ENCODE measurements at places on chromosomes 2 and 18.

DNA sequence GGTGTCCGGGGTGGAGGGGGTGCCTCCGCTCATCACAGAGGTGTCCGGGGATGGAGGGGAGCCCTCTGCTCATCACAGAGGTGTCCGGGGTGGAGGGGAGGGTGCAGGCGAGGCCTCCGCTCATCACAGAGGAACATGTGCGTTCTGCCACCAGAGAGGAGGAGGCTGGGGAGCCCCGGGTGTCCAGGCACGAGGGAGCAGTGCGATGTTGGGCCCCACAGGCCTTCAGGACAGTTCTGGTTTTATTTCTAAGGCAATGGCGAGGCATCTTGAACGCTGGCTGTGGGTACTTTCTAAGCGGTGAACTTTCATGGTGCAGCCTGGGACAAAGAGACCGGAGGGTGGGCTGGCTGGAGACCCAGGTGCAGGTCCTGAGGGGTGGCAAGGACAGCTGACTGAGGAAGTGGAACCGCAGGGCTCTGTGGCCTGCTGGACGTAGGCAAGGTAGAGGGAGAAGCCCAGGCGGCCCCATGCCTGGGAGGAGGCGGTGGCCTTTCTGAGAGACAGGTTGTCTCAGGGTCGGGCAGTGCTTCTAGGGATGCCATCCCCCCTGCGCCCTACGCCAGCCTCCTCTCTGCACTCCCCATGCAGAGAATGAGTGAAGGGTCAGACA is 196.6 kb upstream of the SALL3 start:
- no peak for DNase-seq

DNA sequence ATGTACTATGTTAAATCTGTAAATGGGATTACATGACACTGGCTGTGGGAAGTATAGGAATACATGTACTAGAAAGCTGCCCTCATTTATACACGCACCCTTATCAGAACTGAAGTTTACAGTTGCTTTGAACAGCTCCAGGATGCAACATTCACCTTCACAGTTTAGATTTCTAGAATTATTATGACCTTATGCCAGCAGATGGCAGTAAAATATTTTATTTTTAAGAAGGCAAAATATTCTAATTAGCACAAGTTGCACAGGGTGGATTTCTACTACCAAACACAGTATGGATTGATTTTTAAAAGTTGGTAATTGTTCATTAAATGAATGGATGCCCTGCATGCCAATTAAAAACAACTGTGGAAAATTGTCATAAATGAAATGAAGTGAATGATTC is 670.4 kb downstream of the KCNJ3 start:
- DNase-seq = no peak

DNA sequence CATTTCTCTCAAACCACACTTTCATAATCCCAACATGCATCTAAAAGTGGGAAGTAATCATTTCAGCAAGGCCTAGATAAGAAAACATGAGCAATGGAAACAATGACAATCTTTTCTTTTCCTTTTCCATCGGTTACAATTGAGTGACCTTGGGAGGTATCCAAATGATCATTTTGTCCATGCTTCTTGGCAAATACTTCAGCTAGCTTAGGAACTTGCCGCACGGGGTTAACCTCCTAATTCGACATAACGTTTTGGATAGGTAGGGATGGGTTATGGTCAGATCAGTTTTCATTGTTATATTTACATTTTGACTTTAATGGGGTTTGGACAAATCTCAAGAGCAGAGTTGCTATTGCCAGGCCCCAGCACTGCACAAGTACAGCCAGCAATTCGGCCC is 4.6 kb upstream of the PTPRM start:
- no peak for DNase-seq

DNA sequence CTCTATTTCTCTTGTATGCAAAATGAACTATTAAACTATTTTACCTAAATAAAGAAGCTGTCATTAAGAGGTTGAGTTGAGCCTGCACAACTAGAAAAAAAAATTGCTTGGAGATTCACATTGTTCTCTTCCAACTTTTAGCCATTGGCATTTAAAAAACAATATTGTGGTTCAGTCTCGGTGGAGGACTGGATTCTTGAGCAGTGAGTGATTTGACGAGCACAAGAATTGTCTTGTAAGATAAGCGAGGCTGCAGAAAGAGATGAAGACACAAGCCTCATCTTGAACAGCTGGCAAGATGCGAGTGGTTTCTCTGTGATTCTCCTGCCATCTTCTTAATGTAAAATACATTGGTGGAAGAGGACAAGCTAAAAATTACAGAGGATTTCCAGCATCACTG is 67.0 kb downstream of the GALR1 start:
- DNase-seq = no peak

GRCh38 chr18:74259347-74259746 is 32.4 kb downstream of the CYB5A start:
- no peak for DNase-seq

DNA sequence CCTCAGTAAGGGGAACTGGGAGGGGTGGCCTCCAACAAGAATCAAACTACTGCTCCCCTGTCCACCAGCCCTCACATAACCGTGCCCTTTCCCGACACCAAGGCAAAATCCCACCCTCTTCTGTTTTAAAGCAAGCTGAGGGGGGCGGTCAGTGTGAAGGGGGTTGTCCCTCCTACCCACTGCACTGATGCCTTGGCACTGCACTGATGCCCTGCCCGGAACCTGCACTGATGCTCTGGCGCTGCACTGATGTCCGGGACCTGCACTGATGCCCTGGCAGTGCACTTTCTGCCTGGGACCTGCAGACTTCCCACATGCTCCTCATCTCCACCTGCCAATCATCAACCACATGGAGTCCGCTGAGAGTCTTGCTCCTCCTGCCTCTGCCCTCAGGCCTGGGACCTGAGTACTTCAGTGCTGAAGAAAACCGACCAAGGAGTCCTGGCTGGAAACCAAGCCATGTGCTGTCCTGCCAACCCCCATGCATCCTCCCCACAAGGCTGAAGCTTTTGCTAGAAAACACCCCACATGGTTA is 179.5 kb downstream of the SMAD2 start:
- no peak for DNase-seq

GRCh38 chr2:29187926-29188325 is 72.7 kb downstream of the CLIP4 start:
- DNase-seq = no peak

DNA sequence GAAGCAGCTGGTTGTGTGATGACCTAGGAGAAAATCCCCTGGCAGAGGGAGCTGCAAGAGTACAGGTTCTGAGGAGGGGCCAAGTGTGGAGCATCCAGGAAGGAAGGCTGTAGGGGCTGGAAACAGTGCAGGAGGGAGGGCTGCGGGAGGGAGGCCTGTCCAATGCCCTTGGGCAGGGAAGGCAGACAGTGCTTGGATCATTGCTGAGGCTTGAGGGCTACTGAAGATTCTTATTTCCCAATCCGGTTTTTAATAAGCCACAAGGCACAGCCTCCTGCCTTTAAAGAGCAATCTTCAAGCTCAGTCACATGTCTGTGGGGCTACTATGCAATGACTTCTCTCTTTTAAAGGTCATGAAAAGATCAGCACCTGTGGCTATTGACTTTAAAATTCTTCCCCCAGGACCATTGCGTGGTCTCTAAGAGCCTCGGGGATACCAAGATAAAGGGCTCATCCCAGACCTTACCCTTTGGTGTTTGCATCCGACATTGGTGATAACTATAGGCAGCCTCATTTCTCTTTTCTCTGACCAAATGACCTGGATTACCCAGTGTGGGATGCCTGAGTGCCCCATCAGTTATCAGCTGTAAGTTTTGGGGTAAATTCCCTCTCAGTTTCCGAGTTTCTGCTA is 149.6 kb downstream of the DOCK10 start:
- DNase-seq = no peak

GRCh38 chr2:96808176-96808837 is 7.8 kb upstream of the CNNM3 start:
- no peak for DNase-seq

GRCh38 chr2:40432921-40433483 is 18.9 kb downstream of the SLC8A1 start:
- DNase-seq = no peak

DNA sequence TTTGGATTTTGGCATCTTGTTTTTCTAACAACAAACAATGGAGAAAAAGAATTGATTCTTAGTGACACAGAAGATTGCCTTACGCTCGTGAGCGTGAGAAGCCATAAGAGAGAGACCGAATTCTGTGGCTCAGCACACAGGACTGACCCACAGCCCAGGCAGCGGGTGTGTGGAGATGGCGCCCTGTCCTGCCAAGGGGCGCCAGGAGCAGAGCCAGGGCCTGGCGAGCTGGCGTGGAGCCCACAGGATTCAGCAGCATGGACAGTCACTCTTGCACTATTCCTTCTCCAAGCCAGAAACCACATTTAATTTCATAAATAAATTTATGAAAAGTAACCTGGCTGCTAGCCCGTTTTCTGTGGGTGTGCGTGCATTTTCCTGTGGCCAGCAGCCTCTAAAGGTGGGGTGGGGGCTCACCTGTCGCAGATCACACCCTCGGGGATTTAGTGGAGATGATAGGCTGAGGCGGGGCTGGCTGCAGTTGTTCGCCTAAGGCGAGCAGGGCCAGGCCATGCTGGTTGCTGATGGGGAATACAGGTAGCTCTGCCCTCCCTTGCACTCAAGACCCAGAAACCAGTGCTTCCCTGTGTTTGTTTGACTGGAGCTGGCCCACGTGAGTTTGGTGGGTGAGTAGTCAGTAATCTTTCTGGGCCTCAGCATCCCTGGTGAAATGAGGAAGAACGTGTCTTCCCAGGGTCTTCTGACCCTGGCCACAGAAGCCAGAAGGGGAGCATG is 46.2 kb downstream of the FAM168B start:
- no peak for DNase-seq

GRCh38 chr2:105924932-105925331 is 180.2 kb downstream of the NCK2 start:
- no peak for DNase-seq

DNA sequence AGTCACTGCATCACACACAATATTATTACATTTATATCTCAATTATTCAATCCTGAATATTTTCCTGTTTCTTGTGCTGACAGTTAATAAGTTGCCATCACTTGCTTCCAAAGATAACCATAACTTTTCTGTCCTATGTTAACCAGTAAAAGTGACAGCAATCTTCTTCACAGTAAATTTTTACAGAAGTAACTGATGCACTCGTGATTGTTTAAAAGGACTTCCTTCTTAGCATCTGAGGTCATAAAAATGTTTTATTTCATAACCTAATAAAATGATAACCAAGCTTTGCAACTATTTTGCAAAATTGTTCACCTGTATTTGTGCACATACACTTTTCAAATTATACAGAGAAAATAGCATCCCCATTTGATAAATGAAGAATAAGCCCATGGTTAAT is 20.6 kb upstream of the ANKRD62 start:
- DNase-seq = no peak

DNA sequence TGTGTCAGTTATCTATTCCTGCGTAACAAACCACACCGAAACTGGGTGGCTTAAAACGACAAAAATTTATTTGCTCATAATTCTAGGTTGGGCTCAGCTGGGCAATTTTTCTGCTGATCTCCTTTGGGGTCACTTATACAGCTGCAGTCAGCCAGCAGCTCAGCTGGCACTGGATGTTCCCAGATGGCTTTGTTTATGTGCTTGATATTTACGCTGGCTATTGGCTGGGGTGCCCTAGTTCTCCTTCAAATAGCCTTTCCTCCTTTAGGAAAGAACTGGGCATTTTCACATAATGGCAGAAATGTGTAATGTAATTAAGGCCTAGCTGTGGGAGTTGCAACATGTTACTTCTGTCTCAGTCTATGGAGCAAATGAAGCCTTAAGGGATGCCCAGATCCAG is 142.2 kb downstream of the B3GNT2 start:
- DNase-seq = no peak

- DNase-seq = no peak
These were observed 74.7 kb downstream of the PSMG2 start for GRCh38 chr18:12777500-12777944.

GRCh38 chr2:26251893-26252292 is 7.2 kb downstream of the HADHB start:
- no peak for DNase-seq

GRCh38 chr18:10138719-10139118 is 224.9 kb downstream of the VAPA start:
- DNase-seq = no peak

GRCh38 chr18:76506974-76507764 is 12.1 kb upstream of the ZNF516 start:
- DNase-seq = no peak

DNA sequence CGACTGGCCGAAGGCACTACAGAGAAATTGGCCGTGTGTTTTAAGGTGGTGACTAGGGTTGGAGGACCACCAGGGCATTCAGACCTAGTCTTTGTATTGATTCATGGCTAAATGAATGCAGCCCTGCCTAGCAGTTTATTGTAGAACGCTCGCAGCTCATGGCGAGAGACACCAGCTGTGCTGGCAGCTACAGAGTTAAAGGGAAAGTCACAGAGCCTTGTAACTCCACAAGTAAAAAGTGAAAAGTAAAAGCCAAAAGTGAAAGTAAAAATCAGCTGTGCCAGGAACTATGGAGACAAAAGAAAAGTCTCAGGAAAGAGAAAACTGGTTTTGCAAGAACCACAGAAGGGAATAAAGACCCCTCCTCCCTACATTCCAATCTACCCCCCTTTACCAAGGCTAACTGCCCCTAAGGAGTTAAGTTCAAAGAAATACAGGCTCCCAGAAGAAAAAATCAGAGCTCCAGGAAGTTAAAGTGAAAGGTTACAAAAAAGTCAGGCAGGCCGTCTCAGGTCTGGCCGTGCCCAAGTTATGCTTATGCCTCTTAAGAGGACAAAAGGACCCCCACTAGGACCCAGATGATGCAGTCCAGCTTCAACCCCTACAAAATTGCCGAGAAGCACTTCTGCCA is 46.4 kb upstream of the SELENOI start:
- DNase-seq = no peak

GRCh38 chr18:9890196-9890595 is 4.4 kb downstream of the TXNDC2 start:
- no peak for DNase-seq

DNA sequence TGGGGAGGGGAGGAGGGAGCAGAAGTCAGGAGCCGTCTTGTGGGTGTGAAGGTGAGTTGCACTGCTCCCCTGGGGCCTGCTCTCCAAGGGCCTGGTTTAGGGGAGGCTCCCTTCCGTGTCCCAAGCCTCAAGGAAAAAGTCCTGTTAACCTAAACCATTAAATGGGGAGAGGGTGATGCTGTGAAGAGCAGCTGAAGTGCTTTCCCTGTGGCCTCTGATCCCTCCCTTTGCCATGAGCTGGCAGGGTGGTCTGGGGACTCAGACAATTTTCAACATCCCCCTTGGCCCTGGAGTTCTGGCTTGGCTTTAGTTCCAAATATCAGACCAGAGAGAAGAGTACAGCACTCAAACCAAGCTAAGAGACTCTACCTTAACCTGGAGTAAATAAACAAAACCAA is 692 bp upstream of the POMC start:
- no peak for DNase-seq

DNA sequence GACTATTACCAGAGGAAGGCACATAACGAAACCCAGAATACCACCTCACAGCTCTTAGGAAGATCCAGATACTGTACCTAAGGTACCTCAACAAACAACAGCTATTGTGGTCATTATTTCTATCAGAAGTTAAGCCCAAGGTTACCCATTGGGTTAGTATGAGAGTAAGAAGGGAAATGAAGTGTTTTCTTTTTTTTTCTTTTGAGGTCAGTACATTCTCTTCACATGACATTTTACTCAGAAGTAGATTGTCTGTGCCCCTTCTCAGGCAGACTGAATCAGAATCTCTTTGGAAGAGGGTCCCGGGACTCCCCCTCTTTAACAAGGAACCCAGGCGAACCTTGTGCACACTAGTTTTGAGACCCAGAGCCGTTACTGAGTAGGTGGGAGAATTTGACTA is 233.7 kb upstream of the CXCR4 start:
- DNase-seq = no peak

GRCh38 chr18:62751341-62751821 is 36.0 kb downstream of the PHLPP1 start:
- no peak for DNase-seq

- DNase-seq = no peak
These were observed 20.9 kb downstream of the LOXHD1 start for GRCh38 chr18:46636040-46636630.
